ENCODE measurements at places on chromosomes 16 and 17.

DNA sequence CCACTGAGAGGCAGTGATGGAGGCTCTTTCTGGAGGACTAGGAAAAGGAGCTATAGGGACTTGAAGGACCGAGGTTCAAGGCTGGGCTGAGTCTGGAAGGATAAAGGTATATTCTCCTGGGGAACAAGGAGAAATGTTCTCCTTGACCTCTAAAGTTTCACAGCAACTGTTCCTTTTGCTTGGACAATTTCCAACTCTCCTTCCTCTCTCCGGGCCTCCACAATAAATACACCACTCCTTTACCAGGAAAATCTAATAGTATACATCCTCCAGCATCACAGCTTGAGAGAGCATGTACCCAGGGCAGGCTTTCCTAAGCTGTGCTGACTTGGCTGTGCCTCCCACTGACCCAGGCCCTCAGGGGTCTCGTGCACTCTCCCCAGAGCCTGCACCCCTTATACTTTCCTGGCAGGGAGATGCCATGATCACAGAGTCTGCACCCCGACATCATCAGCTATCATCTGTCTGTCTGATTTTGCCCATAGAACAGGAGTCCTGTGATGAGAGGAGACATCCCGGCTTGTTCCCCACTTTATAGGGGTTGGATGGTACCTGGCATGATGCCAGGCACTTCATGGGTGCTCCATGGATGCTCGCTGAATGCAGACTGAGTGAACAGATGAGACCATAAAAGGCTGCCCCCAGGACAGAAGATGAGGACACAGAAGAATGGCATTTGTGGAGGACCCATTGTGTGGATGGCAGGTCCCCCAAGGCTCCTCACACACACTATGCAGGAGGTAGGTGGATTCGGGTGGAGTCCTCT, 582.6 kb upstream of the CDH5 start:
- DNase-seq, result no peak

GRCh38 chr16:88363239-88363891, 19.4 kb upstream of the ZNF469 start:
- DNase-seq, result no peak

DNA sequence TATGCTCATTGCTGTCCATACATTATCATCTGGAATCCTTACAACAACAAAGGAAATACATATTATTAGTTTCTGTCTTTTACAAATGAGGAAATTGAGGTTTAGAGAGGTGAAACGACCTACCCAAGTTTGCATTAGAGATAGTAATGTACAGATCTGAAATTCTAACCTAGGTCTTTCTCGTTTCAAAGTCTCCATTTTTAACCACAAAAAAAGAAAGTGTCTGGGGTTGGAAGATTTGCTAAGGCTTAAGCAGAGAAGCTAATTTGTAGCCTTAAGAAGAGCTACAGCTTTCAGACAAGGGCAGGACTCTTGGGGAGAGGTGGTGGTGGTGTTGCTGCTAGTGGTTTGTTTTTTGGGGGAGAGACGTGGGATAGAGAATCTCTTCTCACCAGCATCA, 19.2 kb downstream of the CIITA start:
- DNase-seq, result no peak

DNA sequence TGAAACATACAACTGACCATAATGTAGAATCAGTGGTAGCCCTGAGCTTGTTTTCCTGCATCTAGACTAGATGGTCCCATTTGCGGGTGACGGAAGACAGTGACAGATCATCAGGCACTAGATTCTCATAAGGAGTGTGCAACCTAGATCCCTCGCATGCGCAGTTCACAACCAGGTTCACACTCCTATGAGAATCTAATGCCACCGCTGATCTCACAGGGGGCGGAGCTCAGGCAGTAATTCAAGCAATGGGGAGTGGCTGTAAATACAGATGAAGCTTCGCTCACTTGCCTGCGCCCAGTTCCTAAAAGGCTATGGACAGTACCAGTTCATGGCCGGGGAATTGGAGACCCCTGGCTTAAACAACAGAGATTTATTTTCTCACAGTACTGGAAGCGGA, 656.3 kb downstream of the HS3ST4 start:
- no peak for DNase-seq

- DNase-seq, result no peak
Measured at GRCh38 chr17:46212634-46213435, 19.6 kb upstream of the KANSL1 start.

DNA sequence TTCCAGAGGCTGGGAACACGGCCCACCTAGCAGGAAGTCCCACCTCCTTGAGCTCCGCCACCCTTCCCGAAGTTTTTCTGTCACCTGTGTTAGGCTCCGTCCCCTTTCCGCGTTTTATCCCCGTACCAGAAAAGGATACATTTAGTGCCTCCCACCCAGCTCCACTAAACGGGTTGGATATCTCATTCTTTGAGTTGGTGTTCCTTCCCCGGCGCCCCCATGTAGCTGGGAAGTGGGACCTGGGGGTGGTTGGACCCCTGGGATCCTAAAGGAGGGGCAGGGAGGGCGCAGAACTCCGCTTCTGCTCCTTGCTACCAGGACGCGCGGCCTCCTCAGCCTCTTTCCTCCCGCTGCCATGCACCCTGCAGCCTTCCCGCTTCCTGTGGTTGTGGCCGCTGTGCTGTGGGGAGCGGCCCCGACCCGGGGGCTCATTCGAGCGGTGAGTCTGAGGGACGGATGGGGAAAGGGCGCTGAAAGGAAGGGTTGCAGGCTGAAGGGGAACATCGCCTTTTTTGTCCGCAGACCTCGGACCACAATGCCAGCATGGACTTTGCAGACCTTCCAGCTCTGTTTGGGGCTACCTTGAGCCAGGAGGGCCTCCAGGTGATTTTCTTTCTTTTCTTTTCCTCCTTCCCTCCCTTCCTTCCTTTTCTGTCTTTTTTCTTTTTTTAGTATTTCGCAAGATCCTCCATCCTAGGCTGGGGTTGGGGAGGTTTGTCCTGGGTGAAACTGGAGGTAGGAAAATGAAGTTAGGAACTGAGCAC, 669 bp downstream of the RNF167 start:
- no peak for DNase-seq

DNA sequence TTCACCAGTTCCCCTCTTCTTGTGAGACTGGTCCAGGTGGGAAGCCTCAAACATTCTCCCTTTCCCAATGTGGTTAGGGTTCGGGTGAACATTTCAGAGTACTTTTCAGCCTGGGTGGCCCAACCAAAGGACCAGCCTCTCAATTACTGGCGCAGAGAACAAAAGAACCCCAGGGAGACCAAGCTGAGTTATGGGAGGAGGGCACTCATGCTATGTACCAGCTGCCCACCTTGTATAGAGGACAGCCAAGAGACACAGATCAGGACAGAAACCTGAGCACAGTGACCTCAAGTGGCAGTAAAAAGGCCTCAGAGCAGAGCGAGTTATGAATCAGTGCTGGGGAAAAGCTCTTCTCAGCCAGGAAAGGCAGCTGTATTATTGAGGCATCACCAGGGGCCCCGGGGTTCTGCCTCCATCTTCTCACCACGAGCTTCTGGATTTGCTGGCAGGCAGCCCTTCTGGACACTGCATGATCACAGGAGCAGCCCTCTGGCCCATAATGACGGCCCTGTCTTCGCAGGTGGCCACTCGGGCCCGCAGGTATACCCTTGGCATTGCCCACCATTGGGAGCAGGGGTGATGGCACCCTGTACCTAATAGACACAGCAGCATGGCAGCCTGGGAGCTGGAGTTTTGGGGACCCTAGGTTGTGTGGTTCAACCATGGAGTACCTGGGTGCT, 3.8 kb downstream of the G6PC3 start:
- no peak for DNase-seq

GRCh38 chr16:85392756-85393673, 220.1 kb upstream of the GSE1 start:
- no peak for DNase-seq

GRCh38 chr16:6265968-6266367, 1066.7 kb upstream of the RBFOX1 start:
- DNase-seq, result no peak

DNA sequence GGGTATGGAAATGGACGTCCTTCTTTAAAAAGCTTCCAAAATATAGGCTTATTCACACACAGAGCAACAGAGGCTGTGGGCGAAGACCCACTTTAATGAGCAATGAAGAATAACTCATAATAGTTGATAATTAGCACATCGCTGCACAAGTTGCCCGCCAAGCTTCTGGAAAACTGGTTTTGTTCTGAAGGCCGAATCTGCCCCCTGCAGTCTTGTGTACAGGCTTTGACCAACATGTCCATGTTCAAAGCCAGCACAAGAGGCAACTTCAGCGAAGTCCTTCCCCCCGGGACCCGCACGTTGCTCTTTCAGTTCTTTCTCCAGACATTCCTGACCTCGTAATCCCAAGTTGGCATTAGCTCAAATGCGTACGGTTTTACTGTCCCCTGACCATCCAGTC, 73.3 kb downstream of the IRX5 start:
- DNase-seq, result no peak

DNA sequence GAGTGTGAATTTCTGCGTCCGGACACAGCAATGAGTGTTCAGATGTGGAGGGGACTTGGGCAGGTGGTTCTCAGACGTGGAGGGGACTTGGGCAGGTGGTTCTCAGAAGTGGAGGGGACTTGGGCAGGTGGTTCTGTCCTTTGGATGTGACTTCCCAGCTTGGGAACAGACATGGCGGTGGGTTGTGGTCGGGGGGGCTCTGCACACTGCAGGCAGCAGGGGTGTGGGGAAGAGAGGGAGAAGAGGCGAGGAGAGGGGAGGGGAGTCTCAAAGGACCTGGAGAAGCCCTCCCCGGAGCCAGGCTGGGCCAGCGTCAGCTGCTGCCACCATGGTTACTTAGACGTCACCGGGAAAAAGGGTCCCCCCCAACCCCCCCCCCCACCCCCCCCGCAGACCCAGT, 9.8 kb downstream of the SOX8 start:
- no peak for DNase-seq

GRCh38 chr17:63387656-63388340, 58.3 kb downstream of the CYB561 start:
- DNase-seq, result no peak

DNA sequence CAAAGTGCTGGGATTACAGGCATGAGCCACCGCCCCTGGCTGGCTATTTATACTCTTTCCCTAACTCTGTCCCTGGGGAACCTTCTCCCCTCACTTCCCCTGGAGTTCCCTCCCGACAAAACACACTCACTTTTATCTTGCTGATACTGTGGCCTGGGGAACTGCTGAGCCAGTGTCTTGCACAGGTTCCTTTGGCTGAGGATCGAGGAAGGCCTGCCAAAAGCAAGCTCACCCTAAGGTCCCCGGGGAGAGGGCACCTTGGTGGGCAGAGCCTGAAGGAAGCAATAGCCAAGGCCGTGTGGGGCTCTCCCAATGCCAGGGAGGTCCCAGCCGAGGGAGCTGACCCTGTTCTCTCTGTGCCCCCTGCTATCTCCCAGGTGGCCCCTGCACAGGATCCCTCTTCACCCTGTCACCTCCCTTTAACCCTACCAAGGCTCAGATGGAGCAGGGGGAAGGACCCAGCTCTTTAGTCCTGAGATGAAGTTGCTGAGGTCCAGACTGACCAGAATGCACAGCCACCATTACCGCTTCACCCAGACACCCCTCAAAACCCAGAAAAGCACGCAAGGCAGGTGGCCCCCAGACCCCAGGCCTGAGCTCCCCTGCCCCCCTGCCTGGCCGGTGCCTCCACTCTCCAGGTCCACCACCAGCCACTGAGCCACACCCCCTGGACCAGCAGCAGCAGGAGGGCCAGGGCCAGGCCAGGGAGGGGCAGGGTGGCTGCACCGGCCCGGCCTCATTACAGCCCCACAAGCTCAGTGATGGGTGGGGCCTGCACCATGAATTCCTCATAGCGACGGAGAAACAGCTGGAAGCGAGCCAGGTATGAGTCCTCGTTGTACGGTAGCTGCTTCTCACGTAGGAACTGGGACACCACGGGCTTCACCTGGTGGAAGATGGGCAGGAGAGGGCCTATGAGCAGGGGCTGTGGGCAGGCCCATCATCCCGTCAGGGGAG, 5.1 kb upstream of the FDXR start:
- no peak for DNase-seq

DNA sequence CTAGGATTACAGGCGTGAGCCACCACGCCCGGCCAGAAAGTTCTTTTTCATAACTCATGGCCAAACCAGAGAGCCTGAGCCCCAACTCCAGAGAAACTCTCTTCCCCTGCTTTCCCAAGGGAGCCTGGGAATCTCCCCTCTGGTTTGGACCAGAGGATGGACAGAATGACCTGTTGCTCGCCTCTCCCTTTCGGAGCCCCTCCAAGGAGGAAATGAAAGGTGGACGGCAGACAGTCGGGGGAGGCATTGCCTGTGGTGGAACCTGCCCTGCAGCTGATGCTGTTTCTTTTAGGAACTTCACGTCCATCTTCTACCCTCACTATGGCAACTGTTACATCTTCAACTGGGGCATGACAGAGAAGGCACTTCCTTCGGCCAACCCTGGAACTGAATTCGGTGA, 65.5 kb downstream of the SCNN1B start:
- DNase-seq, result no peak

DNA sequence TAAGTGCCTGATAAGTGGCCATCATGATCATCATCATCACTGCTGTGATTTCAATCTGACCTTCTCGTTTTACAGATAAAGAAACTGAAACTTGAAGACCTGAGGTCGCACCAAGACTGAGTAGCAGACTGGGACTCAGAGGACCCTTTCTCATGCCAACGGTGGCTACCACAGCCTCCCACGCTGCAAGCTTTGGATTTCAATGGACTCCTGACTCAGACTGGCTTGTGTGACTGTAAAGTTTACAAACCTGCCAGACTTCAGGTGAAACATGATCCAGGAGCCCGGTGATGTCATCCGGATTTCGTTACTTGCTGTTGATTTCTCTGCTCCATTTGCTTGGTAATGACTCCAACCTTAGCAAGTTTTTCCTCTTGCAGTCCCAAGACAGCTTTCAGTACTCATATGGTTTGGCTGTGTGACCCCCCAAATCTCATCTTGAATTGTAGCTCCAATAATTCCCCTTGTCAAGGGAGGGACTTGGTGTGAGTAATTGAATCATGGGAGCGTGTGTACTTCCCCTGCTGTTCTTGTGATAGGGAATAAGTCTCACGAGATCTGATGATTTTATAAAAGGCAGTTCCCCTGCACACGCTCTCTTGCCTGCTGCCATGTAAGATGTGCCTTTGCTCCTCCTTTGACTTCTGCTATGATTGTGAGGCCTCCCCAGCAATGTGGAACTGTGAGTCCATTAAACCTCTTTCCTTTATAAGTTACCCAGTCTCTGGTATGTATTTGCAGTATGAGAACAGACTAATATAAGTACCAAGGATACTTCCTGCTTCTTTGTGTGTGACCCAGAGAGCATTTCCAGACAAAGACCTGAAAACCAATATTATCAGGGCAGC, 26.7 kb upstream of the IRX6 start:
- no peak for DNase-seq

- no peak for DNase-seq
Measured at GRCh38 chr17:40284085-40284713, 3.5 kb upstream of the CDC6 start.

- DNase-seq, result peak; percentile 37
Measured at GRCh38 chr17:42276359-42276608, at the start of gene STAT5B. STAT5B (minus strand) TSS chr17:42276391; CDS start chr17:42232127, 44,264 bp downstream.
